Stimulated activated CD4-positive, alpha-beta T cell treated with anti-CD3 and anti-CD28 coated beads, Interleukin-4, amount 100 ng/mL, for 24 hours (primary cell): ENCODE measurements at places on chromosomes 6 and 20.
A peak's percentile ranks its signal among the peaks of the same experiment; 100 is the strongest.

GRCh38 chr6:56914798-56915658 is 39.9 kb upstream of the BEND6 start:
- no peak for DNase-seq

GRCh38 chr6:96330884-96331283 is 190.7 kb upstream of the UFL1 start:
- no peak for DNase-seq

- DNase-seq = no peak
These were observed 13.6 kb downstream of the LRRC73 start for GRCh38 chr6:43496370-43497128.

DNA sequence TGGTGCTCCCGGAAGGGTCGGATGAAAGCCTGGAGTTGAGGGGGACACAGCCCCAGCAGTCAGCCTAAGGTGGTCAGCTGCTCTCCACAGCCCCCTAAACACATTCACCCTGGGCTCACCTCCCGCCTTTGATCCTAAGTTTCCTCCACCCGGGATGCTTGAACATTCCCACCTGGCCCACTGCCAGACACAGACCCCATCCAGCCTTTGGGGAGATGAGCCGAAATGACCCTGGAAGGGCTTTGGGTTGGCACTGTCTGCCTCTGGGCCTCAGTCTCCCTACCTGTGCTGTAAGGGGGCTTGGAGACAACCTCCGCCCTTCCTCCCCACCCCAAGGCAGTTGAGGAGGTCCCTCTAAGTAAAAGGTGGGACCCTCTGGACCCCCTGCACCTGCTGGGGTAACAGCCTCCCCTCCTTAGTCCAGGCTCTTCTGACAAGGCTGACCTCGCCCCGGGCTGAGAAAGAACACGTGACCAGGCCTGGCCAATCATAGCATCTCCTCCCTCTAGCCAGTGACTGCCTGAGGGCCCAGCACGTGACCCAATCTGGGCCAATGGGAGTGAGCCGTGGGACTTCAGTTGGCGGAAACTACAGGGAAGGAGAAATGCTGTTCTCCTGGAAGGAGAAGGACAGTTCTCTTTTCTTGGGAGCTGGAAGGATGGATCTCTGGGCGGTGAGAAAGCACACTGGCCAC is 16.9 kb upstream of the UBE2V1 start:
- DNase-seq = no peak

GRCh38 chr6:68695838-68696237 is 60.8 kb downstream of the ADGRB3 start:
- DNase-seq = no peak

DNA sequence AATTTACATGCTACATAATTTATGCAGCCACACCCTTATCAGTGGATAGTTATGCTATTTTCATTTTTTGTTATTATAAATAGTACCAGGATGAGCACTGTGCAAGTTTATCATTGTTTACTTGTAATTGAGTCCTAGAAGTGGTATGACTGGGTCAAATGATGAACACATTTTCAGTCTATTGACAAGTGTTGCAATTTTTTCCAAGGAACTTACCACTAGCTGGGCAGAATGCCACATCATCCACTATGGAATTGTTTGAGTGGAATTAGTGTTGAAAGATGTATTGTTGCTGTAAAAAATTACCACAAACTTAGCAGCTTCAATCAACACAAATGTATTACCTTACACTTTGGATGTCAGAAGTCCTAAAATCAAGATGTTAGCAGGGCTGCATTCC is 38.1 kb upstream of the OPN5 start:
- DNase-seq = no peak

- no peak for DNase-seq
These were observed 45.5 kb downstream of the PTPN1 start for GRCh38 chr20:50555662-50556061.

GRCh38 chr20:34704177-34705007 is at the start of gene TP53INP2:
Gene TP53INP2, plus strand, starts transcription at chr20:34704344. Its CDS starts 4,396 bp downstream, at chr20:34708740.
- peak; percentile 80 for DNase-seq

DNA sequence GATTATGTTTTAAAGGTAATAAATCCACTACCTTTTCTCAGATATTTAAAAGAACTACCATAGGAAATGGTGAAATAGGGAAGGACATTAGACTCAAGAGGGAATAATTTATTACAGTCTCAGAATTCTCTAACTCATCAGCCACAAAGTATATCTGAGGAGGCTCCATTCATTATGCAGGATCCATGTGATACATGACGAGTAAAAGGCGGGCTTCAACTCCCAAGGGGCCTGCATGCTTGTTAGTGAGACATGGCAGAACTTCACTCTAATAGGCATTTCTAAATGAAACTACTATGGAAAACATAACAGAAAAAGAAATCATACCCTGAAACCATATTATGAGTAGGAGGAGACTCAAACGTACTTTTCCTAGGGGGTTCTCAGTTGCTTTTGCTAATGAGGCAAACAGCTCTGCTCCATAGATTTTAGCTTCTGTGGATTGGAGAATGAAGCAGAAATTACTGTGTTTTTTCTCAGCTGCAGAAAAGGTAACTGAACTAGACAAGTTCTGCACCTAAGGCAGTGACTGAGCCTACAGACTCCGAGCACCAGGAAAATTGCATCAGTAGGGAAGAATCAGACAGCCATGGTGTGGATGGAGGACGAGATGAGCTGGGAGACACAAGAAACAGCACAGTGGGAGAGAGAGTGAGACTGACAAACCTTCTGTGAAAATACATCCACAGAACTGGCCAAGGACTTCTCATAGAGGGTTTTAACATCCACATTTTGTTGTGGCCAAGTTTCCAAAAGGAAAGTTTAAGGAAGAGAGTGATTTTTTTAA is 254.6 kb upstream of the PRDM1 start:
- no peak for DNase-seq

GRCh38 chr20:63431944-63432343 is 40.5 kb downstream of the KCNQ2 start:
- DNase-seq = no peak

GRCh38 chr6:36657942-36658544 is 20.5 kb upstream of the CDKN1A start:
- DNase-seq = no peak

DNA sequence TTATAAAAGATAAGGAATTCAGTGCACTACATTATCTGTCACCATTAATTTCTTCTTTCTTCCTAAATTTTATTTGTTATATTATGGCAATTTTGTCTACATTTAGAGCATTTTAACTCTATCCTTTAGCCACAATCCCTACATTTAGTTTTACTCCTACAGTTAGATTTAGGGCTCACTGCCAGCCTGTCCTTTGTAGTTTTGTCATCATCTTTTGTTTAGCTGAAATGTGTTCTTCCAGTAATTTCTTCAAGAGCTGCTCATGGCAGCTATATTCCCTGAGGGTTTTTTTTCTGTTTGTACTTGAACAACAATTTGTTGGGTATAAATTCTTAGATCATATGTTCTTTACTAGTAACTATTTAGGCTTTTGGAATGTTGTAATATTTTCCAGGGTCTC is 72.7 kb upstream of the B3GAT2 start:
- no peak for DNase-seq

GRCh38 chr6:13730704-13731103 is 19.1 kb upstream of the RANBP9 start:
- DNase-seq = no peak

DNA sequence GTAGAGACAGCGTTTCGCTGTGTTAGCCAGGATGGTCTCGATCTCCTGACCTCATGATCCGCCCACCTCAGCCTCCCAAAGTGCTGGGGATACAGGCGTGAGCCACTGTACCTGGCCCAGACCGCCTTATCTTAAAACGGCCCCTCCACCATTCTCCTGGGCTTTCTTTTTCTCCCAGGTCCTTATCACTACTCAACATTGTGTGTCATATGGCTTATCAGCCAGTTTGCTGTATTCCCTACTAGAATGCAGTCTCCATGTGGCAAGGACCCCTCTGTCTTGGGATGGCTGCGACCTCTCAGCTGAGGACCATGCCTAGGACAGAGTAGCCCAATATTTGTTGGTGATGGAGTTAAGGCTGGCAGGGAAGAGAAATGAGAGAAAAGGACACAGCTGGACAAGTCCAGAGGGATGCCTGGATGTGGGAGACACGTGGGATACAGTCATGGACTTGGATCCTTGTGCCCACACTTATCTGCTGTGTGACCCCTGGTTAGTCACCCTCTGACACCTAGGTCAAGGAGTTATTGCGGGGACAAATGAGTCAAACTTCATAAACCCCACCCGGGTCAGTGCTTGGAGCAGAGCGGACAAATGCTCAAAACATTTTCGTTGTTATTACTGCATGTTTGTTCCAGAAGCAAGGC is 24.0 kb downstream of the ADA start:
- no peak for DNase-seq

DNA sequence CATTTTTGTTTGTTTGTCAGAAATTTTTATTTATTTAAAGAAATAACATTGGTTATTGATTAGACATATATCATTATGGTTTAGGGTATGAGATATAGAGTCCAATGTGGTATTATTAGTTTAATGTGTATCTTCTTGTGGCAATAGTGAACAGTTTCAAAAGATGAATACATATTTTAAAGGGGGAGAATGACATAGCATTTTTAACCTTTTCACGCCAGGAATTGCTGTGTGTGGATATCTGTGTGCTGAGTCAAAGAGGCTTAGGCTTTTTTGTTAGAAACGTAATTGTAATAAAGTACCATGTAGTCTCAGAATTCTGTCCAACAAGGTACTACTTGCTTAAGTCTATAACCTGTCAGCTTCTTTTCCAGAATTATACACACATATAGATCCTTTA is 451.6 kb downstream of the ADGRB3 start:
- no peak for DNase-seq

- DNase-seq = no peak
These were observed 34.7 kb downstream of the RIPOR2 start for GRCh38 chr6:24900917-24901697.

GRCh38 chr20:61118429-61119224 is 133.4 kb upstream of the CDH4 start:
- no peak for DNase-seq

DNA sequence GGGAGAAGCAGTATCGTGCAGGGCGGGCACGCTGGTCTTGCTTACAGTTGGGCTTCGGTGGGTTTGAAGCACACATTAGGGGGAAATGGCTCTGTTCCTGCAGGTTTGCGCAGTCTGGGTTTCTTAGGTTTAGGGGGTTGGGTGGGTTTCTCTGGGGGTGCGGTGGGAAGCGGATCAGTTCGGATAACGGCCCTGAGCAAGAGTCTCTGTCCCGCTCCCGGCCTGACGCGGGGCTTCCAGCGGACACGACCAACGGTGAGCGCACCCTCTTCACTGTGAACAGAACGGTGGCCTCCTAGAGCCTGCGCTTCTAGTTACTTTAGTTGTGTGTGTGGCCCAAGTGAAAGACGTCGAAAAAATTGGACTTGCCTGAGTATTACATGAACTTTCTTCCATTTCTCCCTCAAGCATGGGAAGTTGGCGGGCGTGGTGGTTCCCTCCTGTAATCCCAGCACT is 635 bp upstream of the ELOVL2 start:
- DNase-seq = no peak

GRCh38 chr6:149476789-149477455 is 7.9 kb downstream of the ZC3H12D start:
- DNase-seq = no peak

- no peak for DNase-seq
These were observed 515.7 kb upstream of the BTBD3 start for GRCh38 chr20:11401988-11402387.

- no peak for DNase-seq
These were observed 38.7 kb upstream of the TNFRSF21 start for GRCh38 chr6:47348316-47348863.

DNA sequence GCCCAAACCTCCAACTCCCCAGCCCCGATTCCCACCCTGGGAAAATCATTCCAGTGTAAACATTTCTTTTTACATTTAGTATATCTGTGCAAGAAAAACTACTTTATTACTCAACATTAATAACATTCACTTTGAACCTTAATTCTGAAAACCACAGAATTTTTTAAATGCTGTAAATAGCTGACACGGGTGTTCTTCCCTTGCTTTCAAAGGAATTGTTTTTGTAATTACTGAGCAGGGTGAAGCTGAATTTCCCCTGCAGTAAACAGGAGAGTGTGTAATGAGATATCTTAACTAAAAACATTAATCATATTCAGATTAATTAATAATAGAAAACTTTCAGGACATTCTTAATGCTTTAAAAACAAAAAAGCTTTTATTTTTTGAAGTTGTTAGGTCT is 99.3 kb upstream of the CITED2 start:
- DNase-seq = no peak

DNA sequence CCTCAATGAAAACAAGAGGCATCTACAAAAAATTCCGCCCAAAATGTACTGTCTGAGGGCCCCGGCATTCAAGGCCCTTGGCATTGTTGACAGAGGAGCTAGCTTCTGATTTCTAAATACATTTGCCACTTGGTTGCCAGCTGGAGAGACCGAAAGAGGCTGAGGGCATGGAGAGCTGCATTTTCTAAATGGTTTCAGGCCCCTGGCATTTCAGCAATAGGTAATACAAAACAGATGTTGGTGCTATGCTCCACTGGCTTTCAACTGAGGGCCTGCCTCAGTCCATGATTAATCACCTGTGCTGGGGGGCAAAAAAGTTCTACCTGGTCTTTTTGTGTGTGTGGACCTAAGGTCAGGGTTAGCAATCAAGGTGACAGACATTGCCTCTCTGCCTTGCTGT is 79.5 kb upstream of the ISM1 start:
- DNase-seq = no peak

GRCh38 chr6:110881546-110882273 is 7.1 kb downstream of the AMD1 start:
- DNase-seq = no peak

DNA sequence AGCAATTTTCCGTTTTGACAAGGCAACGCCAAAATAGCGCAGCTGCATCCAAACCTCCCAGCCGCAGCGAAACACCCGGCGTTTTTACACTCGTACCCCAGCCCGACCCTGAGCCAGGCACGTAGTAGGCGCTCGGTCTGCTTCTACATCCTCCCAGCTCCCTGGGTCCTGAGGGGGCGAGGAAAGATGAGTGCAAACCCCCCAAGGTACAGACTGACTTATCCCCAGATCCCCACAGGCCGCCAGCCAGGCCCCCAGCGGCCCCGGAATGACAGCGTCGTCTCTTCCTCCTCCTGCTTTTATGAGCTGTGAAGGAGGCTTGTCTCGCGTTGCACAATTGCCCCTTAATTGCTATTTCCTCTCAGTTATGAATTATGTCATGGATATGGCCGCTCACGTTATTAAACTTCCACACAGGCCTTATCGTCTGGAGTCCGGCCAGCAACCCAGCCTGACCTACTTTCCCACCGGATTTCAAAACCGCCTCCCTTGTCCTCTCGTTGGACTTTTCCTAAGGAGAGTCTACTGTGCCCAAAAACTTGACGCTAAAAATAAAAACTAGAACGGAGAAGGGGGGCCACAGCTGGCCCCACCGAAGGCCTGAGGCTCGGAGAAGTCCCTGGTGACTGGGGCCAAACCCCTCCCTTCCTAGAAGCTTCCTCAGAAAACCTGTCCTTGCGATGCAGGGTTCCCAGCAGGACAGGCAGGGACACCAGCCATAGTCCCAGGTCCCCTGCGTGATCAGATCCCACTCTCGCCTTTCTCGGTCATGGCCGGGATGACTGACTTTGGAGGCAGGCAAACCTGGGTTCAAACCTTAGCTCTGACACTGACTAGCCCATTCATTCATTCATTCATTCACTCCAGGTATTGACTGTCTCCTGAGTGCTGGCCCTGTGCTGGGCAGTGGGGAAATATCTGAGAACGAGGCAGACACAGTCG is 130.9 kb upstream of the PTPN1 start:
- no peak for DNase-seq

- no peak for DNase-seq
These were observed 780.0 kb downstream of the BCKDHB start for GRCh38 chr6:80886475-80886874.
